ENCODE measurements at places on chromosomes 7 and 10.
A peak's percentile ranks its signal among the peaks of the same experiment; 100 is the strongest.

- no peak for DNase-seq
Observed at GRCh38 chr7:141360803-141361202, 190.4 kb upstream of the AGK start.

DNA sequence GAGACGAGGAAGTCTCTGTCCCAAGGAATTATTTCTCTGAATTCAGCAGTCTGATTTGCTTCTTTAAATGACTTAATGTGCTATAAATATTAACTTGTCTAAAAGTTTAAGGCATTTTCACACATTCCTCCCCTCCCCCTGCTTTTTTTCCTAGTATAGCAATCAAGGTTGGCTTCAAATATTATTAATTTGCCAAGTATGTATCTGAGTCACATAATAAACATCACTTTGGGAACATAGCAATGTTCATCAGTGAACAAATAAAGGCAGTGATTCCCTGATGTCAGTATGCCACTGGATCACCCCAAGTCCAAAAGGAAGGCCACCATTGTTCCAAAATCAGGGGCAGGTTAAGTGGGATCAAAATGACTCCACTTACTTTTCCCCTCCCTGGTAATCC lies 40.5 kb downstream of the PDE6C start:
- DNase-seq = no peak

GRCh38 chr7:84855758-84856157 lies 331.1 kb downstream of the SEMA3D start:
- DNase-seq = no peak

GRCh38 chr10:82176587-82176986 lies 301.6 kb downstream of the NRG3 start:
- no peak for DNase-seq

DNA sequence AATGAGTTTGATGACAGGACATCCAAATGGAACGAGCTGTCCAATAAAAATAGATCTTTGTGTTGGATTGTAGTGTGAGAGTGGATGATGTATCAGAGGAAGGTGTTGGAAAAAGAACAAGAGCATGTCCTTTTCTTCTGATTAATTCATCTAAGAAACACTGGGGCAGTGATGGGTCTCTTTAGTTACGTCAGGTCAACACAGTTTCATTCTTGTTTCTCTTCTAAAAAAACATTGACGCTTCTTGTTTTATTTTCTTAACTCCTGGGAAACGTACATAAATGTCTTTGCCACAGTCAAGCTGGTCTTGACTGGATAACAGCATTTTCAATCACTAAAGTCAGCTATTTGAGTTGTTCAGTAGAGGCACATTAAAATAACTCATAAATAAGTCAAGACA lies 67.0 kb downstream of the PPP1R9A start:
- DNase-seq = no peak

DNA sequence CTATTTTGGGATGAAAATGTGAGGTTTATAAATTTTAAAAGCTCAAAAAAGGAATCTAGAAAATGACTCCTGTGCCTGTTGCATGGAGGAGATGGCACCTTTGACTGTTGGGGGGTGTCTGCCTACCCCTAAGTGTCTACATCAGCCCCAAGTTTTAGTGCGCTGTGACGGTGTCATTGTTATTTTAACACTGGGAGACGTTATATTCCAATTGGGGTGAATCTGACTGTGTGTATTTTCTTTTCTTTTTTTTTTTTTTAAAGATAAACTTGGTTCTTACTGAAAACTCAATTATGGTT lies 517 bp downstream of the SRGN start:
- no peak for DNase-seq

- no peak for DNase-seq
Observed at GRCh38 chr7:101916041-101916800, 98.8 kb downstream of the CUX1 start.

GRCh38 chr10:16999665-17000451 lies 129.8 kb downstream of the CUBN start:
- DNase-seq = no peak

DNA sequence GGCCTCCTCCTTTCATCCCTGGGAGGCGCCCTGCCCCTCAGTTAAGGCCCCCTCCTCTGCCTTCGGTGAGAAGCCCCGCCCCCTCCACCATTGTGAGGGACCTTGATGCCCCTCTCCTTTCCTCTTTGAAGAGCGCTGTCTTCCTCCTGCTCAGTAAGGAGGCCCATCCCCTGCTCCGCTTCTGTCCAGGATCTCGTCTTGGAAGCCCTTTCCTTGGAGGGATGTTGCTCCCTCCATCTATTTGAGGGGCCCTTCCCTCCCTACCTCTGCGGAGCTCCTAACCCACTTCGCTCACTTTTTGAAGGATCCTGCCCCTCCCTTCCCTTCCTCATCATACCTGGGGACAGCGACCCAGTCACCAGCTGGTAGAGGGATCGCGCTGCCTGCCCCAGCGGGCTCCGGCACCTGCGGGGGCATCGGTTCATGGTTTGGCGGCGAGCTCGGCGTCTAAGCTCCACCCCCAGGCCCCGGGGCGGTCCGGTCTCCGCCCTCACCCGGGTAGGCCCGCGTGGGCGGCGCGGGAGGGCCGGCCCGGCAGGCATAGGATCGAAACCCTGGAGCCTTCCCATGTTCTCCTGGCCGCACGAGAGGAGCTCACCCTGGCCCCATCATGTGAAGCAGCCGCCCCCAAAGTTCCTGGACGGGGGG lies 4.1 kb downstream of the KCNIP2 start:
- DNase-seq = peak; percentile 54

- DNase-seq = no peak
Observed at GRCh38 chr10:114684084-114684821, 26.2 kb upstream of the ABLIM1 start.

DNA sequence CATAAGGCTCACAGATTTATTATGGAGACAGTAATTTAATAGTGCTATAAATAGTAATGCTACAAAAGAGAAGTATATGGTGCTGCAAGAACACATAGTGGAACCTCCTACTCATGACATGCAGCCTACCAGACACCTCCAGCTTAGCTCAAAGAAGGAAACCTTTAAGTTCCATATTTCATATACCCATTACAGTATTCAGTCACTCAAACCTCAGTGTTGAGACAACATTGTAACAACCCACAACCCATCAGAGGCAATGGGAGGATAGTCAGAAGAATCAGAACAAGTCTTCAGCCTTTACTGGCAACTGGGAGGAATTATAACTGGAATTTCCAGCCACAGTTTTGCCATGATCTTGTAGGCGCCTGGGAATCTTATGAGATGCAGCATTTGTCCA lies 186.3 kb upstream of the VSTM2A start:
- no peak for DNase-seq

DNA sequence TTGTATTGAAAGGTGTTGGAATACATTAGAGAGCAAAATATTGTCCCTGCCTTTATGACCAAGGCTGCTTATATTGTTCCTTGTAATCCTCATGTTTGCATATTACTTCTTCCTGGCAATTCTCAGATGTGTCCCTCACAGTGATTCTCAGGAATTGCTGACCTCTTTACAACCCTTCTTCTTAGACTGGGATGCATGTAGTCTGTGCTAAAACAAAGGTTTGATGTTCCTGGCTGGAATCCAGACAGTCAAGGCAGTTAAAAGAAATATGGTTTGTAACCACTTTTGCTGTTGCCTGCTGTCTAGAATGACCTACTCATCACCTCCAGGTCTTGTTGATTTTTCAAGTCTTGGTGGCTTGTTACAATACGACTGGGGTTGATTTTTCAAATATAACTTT lies 367.6 kb downstream of the HGF start:
- no peak for DNase-seq

- DNase-seq = no peak
Observed at GRCh38 chr7:41917-42565, 150.3 kb upstream of the FAM20C start.

- no peak for DNase-seq
Observed at GRCh38 chr10:21293518-21294356, 231.7 kb downstream of the SKIDA1 start.

GRCh38 chr7:32147546-32148268 lies 77.5 kb upstream of the PDE1C start:
- DNase-seq = no peak

DNA sequence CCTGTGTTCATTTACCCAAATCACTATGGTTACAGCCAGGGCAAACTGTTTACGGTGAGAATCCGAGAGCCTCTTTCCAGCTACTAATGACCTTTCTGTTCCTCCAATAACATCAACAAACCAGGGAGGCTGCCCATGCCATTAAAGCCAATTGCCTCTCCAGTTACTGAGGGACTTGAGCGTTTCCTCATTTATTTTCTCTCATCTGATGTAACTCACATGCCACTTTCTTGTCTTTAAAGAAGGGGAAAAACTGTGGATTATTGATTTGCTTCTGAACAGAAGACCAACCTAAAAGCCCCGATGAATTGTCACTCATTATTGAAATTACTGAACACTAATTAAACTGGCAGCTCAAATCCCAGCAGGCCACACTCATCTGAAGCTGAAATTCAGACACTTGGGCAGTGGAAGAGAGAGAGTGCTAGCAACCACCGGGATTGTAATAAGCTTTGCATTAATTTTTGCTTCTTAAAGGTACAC lies 595.8 kb upstream of the MKI67 start:
- no peak for DNase-seq

GRCh38 chr7:78473021-78473420 lies 674.4 kb downstream of the PHTF2 start:
- DNase-seq = no peak

GRCh38 chr7:30278849-30279652 lies 5.3 kb upstream of the ZNRF2 start:
- DNase-seq = no peak

DNA sequence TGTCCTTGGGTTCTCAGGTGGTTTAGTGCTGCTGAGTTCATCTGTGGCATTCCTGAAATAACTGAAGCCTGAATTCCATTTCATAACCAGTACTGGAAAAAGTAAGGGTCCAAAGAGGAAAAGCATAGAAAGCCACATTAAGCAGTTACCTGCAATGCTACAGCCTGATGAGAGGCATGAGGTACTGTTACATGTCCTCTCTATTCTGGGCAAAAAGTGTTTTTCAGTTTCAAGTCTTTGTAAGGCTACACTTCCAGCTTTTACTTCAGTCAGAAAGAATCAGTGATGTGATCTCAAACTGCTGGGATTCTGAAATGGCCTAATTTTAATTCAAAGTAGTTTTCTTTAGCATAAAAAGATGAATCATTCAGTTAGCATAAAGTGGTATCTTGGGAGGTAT lies 369.5 kb downstream of the PHF14 start:
- DNase-seq = no peak

GRCh38 chr10:131642966-131643365 lies 257.8 kb upstream of the PPP2R2D start:
- no peak for DNase-seq

DNA sequence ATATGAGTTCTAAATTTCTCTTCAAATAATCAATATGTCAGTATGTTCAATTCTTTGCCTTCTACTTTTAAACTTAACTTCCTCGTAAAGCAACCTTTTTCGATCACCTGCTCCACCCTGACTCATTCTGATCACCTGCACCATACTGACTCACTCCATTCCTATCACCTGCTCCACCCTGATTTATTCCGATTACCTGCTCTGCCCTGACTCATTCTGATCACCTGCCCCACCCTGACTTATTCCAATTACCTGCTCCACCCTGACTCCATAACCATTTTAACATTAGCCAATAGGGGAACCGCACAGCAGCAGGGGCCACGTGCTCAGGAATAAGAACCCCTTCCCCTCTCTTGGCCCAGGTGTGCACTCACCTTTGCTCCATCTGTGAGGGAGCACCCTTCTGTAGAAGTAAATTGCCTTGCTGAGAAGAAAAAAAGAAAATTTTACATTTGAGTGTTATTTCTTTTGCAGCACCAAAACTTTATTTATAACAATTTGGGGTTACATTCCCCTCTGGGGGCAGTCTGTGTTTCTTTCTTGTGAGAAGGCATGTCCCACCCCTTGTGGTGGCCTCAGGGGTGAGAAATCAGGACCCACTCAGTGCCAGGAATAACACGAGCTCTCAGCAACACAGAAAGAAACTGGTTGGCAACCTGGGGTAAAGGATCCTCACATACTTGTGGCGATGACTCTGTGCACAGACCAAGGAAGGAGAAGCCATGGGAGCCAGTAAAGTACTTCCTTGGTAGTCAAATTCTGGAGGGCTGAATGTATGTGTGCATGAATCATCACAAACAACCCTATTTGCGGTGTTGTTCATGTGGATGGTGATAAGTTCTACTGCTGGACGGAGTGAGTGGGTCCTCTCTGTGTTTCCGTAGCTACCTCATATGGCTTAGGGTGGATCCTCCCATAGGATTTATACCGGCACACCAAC lies 29.4 kb upstream of the PPP1R9A start:
- DNase-seq = no peak

DNA sequence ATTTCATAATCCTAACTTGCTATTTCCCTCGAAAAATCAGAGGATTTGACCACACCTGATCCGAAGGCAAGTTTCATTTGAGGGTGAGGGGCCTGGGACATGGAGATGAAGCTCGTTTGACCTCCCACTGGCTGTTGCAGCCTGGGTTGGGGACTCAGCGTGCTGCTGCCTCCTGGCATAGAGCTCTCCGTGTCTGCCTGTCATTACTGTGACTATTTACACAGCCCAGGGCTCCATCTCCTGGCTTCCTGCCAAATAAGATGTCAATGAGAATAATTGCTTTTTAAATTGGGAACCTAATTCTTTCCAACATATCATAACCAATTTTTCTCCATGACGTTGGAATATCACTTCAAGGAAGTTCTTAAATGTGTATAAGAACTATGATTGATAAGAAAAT lies 139.3 kb upstream of the COBL start:
- DNase-seq = no peak

GRCh38 chr10:61900829-61901792 lies at the start of gene ARID5B:
ARID5B (plus strand) TSS chr10:61901699; CDS start chr10:61901710, 11 bp downstream.
- DNase-seq = peak; percentile 44

DNA sequence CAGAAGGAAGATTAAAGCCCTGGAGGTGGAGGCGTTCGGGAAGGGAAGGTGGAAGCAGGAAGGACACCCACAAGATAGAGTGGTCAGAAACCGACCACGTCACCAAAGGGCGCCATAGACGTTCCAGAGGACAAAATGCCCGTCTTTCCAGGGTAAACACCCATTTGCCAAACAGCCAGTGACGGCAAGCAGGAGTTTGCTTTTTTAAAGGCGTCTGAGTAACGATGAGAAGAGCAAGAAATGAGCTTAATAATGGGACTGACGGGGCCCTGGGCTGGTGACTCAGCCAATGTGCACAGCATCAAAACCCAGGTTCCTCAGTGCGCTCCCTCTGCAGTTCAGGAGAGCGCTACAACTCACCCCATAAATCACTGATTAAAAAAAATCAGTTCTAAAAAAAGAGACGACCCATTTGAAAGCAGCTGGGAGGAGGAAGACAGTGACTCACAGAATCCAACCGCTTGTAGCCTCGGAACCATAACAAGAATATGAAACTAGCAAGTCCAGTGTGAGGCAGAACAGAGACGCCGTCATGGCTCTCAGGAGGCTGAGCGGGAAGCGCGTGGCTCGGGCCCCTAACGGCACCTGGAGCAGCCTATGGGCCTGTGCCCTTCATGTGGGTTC lies 5.9 kb downstream of the DIP2C start:
- no peak for DNase-seq
